ENCODE measurements at places on chromosomes 1 and 21.

DNA sequence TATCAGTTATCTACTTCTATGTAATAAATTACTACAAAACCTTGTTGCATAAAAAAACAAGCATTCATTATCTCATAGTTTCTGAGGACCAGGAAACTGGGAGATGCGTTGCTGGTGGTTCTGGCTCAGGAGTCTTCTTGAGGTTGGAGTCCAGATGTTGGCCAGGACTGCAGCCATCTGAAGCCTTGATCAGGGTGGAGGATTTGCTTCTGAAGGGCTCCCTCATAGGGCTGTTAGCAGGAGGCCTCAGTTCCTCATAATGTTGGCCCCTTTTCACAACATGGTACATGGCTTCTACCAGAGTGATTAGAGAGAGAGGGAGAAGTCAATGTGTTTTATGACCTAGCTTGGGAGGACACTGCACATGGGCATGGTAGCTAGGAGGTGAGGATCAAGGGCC, 137.4 kb downstream of the CNIH3 start:
- DNase-seq: no peak

GRCh38 chr1:115059316-115059715, 29.7 kb downstream of the TSHB start:
- no peak for DNase-seq

- DNase-seq: no peak
Observed at GRCh38 chr21:45382697-45382997, 22.3 kb upstream of the COL18A1 start.

DNA sequence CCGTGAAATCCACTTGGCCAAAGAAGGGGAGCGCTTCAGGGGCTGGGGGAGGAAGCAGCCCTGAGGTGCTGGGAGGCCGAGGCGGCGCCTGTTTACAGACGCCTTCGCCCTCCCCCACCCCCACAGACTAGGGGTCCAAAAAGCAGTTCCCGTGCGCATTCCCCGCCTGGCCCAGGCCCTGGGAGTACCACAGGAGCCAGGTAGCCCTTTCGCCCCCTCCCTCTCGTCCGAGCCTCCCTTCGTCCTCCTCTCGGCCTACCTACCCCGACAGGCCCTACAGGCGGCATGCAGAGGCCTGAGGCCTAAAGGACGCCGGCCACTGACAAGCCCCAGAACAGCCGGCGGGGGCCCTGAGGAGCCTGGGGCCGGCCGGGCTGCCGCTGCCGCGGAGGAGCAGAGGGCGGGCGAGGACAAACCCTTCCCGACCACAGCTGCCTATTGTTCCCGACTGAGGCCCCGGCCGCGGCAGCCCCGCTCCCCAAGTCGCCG, 522 bp downstream of the RC3H1 start:
- no peak for DNase-seq

- DNase-seq: no peak
Observed at GRCh38 chr1:171744986-171745385, 3.1 kb upstream of the VAMP4 start.

- DNase-seq: no peak
Observed at GRCh38 chr21:45598109-45598508, 45.4 kb upstream of the PCBP3 start.

DNA sequence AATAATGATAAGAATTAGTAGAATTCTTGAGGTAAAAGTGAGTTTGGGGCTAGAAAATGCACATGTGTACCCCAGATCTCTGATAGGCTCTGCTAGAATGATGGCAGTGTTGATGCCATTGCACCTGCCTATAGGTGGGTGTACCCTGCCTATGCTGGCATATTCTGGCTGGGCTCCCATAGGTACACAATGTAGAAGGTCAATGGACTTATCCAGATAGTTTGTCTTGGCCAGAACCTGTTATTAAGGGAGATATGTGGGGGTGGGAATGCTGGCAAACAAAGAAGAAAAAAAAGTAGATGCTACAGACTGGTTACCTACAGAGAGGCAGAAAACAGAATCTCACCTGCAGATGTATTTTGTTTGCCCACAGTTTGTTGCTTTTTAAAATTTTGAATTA, 14.1 kb upstream of the KLHDC8A start:
- DNase-seq: peak; percentile 21

DNA sequence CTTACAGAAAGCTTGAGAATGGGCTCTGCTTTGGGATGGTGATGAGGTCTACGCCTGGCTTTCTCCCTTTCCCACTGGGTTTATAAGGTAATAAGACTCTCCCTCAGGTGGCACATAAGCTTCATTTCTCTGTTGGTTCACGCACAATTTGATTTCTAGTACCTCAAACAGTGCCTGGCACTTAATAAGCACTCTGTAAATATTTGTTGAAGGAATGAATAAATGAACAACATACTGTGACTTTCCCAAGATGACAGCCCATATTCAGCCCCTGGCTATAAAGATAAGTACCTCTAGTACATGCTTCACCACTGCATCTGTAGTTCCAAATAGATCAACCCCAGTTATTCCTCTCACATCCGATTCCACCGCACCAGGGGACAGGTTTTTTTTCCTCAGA, 17.8 kb downstream of the COPA start:
- DNase-seq: no peak

DNA sequence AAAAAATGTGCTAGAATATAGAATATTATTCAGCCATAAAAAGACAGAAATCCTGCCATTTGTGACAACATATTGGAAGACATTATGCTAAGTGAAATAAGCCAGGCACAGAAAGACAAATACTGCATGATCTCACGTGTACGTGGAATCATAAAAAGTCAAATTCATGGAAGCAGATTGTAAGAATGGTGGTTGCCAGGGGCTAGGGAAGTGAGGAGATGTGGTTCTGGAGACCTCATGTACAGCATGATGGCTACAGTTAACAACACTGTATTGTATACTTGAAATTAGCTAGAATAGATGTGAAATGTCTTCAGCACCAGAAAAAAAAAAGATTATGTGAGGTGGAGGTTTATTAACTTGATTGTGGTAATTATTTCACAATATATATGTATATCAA, 166.4 kb downstream of the ZZZ3 start:
- DNase-seq: no peak

- DNase-seq: no peak
Observed at GRCh38 chr1:16073490-16074119, at the start of gene FAM131C. Gene FAM131C (minus strand): TSS chr1:16073651. CDS start chr1:16073442, 209 bp downstream.

DNA sequence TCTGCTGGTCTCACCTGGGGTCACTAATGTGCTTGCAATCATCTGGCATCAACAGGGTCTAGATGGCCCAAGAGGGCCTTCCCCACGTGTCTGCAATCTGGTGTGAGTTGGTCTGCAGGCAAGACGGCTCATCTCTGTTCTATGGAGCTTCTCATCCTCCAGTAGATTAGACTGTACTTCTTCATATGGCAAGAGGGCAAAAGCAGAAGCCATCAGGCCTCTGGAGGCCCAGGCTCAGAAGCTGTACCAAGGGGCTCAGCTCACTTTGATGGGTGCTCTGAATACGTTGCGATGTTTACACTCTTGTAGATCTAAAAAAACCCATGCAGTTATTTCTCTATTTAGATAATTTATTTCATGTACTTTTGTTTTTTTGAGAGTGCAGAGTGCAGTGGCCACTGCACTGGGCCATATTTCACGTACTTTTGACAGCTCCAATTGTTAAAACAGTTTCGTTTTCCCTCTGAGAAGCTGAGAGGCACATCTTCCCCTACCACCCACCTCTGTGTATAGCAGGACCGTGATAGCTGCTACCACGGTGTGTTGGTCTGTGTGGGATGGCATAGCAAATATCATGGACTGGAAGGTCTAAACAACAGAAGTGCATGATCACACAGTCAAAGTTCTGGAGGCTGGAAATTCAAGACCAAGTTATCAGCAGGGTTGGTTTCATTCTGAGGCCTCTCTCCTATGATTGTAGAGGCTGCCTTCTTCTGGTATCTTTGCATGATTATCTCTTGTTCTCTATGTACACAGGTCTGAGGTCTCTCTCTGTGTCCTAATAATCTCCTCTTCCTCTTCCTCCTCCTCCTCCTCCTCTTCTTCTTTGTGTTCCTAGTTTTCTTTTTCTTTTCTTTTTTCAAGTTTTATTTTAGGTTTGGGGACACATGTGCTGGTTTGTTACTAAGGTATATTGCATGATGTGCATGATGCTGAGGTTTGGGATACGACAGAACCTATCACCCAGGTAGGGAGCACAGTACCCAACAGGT, 17.0 kb downstream of the CITED4 start:
- no peak for DNase-seq

DNA sequence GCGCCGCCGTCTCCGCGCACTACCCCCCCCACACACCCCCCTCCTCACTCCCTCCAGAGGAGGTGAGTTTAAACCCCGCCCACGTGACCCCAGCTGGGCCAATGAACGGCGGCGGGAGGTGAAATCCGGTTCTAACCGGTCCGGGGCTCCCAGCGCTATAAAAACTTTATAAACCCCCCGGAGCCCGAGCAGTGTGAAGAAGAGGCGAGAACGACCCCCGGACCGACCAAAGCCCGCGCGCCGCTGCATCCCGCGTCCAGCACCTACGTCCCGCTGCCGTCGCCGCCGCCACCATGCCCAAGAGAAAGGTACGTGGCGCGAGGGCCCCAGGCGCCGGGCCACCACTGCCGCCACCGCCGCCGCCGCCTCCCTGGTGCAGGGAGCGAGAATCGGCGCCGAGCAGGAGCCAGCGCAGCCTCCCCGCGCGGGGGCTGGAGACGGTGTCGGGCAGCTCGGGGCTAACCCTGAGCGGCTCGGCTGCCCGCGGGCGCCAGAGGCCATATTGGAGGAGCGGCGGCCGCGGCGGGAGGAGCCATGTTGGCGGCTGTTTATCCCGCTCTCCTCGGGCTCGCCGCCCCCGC, at the start of gene HMGN2:
HMGN2 (plus strand) TSS at position 121 of the 581 bp plus-strand sequence; CDS start at position 294, 173 bp downstream.
- DNase-seq: peak; percentile 93
